ENCODE measurements at places on chromosomes 7 and 10.

GRCh38 chr7:155300641-155301452 lies 3.2 kb downstream of the INSIG1 start:
- DNase-seq: no peak

GRCh38 chr10:79255007-79255507 lies 92.2 kb upstream of the PPIF start:
- no peak for DNase-seq

- DNase-seq: no peak
Observed at GRCh38 chr10:13877154-13877909, 290.6 kb downstream of the PRPF18 start.

GRCh38 chr7:7771452-7771851 lies 53.0 kb upstream of the RPA3 start:
- DNase-seq: no peak

GRCh38 chr7:13898957-13899670 lies 90.4 kb downstream of the ETV1 start:
- DNase-seq: no peak

GRCh38 chr10:12550994-12551393 lies 201.6 kb downstream of the CAMK1D start:
- DNase-seq: no peak

DNA sequence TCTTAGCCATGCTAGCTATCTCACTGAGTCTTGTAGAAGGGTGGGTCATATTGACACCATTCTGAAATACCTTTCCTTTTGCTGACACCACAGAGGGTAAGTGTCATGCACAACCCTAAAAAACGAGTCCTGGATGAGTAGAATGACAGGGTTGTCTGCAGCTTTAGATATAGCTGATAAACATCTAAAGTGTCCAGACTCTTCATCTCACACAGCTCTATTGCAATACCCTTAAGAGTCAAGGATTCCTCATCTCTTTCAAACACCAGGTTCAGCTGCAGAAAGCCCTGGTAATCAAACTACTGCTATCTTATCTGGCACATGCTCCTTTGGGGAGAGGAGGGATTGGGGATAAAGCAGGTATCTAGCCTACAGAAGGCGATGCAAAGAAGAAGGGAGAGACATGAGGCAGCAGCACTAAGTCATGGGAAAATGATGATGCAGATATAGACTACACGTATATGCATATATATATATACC lies 127.0 kb downstream of the ANK3 start:
- no peak for DNase-seq

DNA sequence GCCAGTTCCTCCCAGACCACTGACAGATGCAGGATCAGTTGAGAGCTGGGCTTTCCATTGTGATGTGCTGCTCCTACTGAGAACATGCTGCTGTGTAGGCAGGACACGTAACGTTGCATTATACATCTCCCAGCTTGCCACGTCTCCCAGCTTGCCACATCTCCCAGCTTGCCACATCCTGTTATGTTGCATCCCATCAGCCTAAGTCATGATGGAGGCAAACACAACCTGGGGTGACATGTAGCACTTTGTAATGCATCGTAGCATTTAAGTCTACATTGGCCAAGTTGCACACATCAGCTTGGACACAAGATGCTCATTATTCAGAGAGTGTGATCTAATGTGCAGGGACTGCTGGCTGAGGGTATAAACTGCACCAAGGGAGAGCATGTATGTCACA lies 73.3 kb upstream of the CHCHD3 start:
- DNase-seq: no peak

DNA sequence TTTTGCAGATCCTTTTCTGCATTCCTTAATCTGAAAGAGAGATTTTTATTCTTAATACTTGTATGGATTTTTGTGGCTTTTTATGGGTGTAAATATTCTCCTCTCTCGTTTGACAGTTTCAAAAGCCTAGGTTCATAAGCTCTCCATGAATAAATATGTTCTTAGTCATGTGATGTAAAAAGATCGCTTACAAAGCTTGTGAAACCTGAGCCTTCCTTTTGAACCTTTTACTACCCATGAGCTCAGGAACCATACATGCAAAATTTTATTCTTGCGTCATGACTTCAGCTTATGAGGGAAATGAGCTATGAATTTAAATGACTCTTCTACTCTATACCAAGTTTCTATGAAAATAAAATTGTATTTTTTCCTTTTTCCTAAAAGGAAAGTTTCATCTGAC lies 98.7 kb downstream of the POLL start:
- no peak for DNase-seq

DNA sequence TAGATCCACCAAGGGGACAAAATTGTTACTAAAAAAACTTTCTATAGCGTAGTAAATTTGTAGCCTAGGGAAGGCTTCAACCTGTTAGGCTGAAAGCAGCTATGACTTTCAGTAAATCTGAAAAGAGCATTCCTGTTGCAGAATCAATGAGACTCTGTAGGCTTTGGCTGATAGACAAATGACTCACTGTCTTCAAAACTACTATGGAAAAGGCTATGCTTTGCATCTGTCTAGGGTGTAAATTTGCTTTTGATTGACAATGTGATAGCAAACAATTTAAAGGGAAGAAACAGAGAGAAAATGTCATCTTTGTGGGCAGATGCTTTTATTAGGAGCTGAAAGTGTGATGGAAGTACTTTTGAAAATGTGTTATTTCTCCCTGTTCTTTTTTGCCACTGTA lies 60.6 kb downstream of the ARL5B start:
- DNase-seq: no peak

DNA sequence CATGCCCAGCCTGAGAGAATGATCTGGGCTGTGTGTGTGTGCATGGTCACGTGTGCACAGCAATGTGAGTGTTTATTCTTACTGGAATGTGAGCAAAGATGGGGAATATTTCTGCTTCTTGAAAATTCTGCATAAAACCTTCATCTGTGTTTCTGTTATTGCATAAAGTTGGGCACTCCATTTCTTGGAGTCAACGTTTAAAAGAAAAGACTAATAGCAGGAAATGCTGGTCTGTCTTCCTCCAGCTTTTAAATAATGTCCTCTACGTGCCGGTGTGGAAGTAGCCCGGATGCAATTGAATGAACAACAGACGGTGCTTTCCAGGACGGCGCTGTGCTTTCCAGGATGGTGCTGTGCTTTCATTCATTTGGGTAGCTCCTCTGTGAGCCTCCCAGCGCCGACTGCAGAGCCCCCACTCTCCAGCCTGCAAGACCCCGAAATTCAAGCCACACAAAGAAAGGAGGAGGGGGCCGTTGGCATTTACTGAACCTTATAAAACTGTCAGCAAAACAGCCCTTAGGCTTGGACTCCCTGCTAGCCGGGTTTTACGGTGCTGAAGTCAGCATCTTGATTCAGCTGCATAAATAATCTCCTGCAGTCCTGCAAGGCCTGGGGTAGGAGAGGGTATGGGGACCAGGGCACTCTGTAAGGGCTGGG lies 158.2 kb upstream of the PRKCQ start:
- no peak for DNase-seq

- peak; percentile 90 for DNase-seq
Observed at GRCh38 chr10:60414877-60415585, 25.4 kb upstream of the ANK3 start.

DNA sequence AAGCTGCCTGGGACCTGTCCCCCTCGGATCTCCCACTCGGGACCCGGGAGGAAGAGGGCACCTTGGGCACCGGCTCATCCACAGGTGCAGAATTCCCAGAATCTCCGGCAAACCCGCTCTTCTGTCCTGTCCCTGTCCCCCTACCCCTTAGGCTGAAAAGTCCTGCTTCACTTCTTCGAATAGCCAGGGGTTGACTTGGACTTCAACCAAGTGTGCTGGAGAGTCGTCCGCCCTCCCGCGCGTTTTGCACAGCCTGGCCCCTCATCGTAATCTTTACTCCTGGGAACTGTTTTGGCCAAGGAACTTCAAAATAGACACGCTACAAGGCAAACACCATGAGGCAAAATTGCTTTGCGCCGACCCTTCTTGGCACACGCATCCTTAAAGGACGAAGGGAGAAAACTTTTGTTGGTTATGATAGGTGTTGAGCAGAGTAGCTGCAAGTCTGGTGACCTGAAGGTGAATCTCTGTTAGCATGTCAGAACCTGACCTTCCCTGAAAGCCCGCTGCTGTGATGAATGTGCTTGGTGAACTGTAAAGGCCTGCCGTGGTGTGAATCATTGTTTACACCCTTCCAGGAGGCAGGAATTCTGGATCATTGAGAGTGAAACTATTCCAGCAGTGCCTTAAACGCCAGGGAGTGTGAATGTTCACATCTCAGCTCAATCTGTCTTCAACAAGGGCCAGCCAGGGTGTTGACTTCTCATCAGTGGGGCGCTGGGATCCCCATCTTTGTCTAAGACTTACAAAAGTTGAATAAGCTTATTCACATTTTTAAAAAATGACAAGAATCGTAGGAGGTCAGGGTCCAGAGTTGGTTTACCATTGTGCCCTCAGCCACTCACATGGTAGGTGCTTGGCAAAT lies 589 bp upstream of the RAPGEF5 start:
- DNase-seq: peak; percentile 61

GRCh38 chr10:78401624-78402367 lies 368.1 kb downstream of the RPS24 start:
- no peak for DNase-seq

- no peak for DNase-seq
Observed at GRCh38 chr10:102342958-102343357, 52.5 kb upstream of the NFKB2 start.

GRCh38 chr10:26799342-26799741 lies 61.4 kb downstream of the ABI1 start:
- no peak for DNase-seq

- no peak for DNase-seq
Observed at GRCh38 chr7:105323366-105323765, 65.4 kb downstream of the SRPK2 start.

DNA sequence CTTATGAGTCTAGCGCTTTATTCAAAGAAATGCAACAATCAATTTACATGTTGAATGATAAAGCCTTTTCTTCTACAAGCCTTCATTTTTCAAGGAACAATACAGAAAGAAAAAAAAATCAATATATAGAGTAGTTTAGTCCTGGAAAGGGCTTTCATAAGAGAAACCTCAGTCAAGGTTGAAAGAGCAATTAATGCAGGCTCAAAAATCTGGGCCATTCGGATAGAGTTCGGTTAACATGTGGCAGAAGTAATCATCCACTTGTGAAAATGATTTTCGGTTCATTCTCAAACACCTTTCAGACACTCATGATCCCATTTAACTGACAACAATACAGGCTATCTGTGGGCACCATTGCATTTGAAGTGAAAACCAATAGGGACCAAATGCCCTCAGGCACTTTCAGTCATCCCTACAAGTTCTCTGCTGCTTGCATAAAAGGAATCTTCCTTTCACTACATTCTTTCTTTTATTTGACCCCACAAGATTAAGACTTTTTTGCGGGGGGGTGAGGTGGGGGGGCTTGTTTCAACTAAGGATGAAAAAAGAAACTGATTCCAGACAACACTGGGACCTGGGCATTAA lies 177.9 kb downstream of the RNF133 start:
- no peak for DNase-seq

- DNase-seq: no peak
Observed at GRCh38 chr10:11454958-11455566, 156.4 kb downstream of the USP6NL start.

GRCh38 chr7:137296576-137296975 lies 47.0 kb downstream of the PTN start:
- no peak for DNase-seq

All from Caco-2 (cell line).